ENCODE measurements at places on chromosomes 4 and X. TPM values are rescaled to one million over a fixed set of nuclear protein-coding genes. Genes with fewer than 3 reads are reported as not detected.

The SPANXN3 gene
- polyA plus RNA-seq = not detected

The STIM2 gene
- 39.1 TPM for polyA plus RNA-seq

The PPP1R3F gene
- 9.0 TPM for polyA plus RNA-seq

The SLC9A7 gene
- polyA plus RNA-seq = 4.2 TPM

The SAGE1 gene
- polyA plus RNA-seq = not detected

The CSAG1 gene
- not detected for polyA plus RNA-seq

The EXOC1L gene
- polyA plus RNA-seq = not detected

The WDR13 gene
- 154 TPM for polyA plus RNA-seq

The PDZD4 gene
- polyA plus RNA-seq = 11.7 TPM

The TCEAL3 gene
- 39.0 TPM for polyA plus RNA-seq

The F11 gene
- 1.9 TPM for polyA plus RNA-seq

The FGA gene
- polyA plus RNA-seq = 0.10 TPM

The CNGA1 gene
- 5.9 TPM for polyA plus RNA-seq

The GABRG1 gene
- 0.10 TPM for polyA plus RNA-seq

The CXorf49 gene
- not detected for polyA plus RNA-seq

The KIT gene
- polyA plus RNA-seq = 17.0 TPM

The PNMA6A gene
- polyA plus RNA-seq = 16.5 TPM

The CDS1 gene
- polyA plus RNA-seq = 22.3 TPM

The DMP1 gene
- polyA plus RNA-seq = 0.06 TPM

The ANKRD50 gene
- 37.4 TPM for polyA plus RNA-seq

The KIAA0232 gene
- 38.1 TPM for polyA plus RNA-seq

The YTHDC1 gene
- polyA plus RNA-seq = 158 TPM

The SPARCL1 gene
- polyA plus RNA-seq = 4.4 TPM

The HPGDS gene
- polyA plus RNA-seq = 2.9 TPM

The PSAPL1 gene
- polyA plus RNA-seq = not detected

The RS1 gene
- 0.19 TPM for polyA plus RNA-seq

The GAGE12F gene
- polyA plus RNA-seq = not detected

The TLR2 gene
- 6.5 TPM for polyA plus RNA-seq

The ASB11 gene
- not detected for polyA plus RNA-seq

The ZAR1 gene
- polyA plus RNA-seq = not detected

The GAGE1 gene
- polyA plus RNA-seq = not detected

The UGT2B10 gene
- polyA plus RNA-seq = 0.57 TPM

The KLB gene
- polyA plus RNA-seq = 0.16 TPM

The FRG2 gene
- not detected for polyA plus RNA-seq

The MBNL3 gene
- 26.6 TPM for polyA plus RNA-seq

The TMEM271 gene
- polyA plus RNA-seq = not detected
